NCI-H510A treated with DMSO at 0.1 percent for 48 hours (cell line): ENCODE measurements at places on chromosomes 6 and 20.

GRCh38 chr20:19991854-19992253, 25.3 kb upstream of the NAA20 start:
- DNase-seq = no peak

GRCh38 chr20:57451795-57452661, 60.8 kb downstream of the RBM38 start:
- DNase-seq = no peak

DNA sequence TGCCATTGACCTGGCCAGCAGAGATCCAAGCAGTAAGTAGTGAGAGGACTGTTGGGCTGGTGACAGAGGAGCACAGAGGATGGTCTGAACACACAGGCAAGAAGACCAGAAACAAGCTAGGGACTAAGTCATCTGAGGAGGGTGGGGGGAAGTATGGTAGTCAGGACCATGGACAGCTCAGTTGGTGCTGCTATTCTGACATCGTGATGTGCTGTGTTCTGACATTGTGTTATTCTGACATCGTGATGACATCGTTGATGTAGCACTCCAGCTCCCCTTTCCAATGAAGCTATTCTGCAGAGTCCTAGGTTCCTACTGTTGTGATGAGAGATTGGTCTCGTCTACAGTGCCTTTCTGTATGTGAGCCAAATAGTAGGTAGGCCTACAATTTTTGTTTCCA, 28.7 kb downstream of the CFAP206 start:
- no peak for DNase-seq

DNA sequence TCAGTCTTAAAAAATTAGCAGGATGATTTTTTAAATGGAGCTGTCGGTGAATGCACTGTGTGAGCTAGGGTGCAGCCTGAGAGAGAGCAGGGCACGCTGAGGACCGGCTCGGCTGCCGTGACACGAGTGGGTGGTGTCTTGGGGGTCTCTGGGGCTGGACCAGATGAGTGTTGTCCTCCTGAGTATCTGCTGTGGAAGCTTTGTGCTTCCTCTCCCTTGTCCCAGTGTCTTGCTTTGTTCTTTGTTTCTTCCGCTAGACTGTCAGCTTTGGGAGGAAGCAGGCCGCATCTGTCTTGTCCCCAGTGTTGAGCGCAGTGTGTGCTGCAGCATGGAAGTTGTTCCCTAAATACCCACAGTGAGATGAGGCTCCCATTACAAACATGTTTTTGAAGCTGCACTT, 89.4 kb downstream of the RTN4IP1 start:
- no peak for DNase-seq

GRCh38 chr20:12592756-12593155, 416.0 kb upstream of the SPTLC3 start:
- no peak for DNase-seq

DNA sequence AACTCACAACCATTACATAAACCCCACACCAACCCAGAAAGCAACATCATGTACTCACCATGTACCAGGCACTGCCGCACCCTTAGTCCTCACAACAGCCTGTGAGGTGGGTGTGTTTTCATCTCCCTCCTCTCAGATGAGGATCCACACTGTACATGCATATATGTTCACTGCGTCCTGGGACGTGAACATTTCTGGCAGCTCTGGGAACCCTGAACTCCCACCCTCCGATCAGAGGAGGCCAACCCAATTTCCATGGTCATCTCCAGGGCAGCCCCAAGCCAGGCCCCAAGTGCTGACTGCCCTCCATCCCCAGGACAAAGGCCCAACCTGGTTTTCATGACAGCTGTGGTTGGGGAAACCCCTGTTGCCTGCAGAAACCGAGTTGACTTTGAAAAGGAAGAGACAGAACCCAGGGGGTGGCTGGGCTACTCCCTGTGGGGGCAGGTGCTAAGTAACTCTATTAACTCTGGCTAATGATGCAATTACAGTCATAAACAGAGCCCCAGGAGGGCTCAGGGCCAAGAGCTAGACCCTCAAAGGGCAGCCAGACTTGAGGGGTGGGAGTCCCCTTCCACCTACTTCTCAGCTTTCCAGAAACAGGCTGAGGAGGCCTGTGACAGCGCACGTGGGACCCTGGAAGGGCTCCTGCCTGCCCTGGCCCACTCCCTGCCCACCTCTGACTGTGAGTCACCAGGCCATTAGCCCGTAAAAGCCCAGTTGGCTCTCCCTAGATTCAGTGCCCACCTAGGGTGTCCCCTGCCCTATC, 2.6 kb downstream of the TFEB start:
- no peak for DNase-seq

- no peak for DNase-seq
Observed at GRCh38 chr6:20306491-20306890, 94.2 kb upstream of the MBOAT1 start.

- no peak for DNase-seq
Observed at GRCh38 chr20:50186987-50187402, 3.6 kb upstream of the CEBPB start.

DNA sequence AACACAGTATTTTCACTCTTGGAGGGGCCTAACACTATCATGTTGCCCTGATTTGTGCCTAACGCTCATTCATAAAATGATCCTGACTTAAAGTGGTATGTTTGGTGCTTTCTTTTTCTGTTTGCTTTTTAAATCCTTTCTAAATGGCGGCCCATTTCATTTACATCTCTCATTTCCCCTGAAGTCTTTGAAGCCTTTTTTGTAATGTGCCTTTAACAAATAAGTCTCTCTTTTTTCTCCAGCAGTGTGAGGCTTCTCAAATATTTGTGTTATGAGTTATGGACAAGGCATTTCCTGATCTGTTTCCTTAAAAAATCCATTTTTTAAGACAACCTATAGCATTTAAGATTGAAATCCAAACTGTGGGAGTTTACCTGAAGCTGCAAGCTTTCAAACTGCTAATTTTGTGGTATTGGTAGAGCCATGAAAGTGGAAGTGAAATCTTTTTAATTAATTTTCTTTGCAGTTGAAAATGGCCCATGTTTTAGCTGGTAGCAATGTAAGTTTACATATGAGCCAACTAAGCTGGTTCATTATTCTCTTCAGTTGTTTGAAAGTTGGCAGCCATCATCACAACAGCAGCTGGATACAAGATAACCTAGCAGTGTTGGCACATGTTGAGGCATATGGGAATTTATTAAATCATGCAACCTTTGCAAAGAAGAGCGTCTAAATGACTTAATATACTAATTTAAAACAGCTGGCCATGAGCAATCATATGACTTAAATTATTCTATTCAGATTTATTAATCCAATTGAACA, 469.7 kb downstream of the CDKAL1 start:
- no peak for DNase-seq

GRCh38 chr6:42375007-42375635, 76.6 kb downstream of the TRERF1 start:
- no peak for DNase-seq

DNA sequence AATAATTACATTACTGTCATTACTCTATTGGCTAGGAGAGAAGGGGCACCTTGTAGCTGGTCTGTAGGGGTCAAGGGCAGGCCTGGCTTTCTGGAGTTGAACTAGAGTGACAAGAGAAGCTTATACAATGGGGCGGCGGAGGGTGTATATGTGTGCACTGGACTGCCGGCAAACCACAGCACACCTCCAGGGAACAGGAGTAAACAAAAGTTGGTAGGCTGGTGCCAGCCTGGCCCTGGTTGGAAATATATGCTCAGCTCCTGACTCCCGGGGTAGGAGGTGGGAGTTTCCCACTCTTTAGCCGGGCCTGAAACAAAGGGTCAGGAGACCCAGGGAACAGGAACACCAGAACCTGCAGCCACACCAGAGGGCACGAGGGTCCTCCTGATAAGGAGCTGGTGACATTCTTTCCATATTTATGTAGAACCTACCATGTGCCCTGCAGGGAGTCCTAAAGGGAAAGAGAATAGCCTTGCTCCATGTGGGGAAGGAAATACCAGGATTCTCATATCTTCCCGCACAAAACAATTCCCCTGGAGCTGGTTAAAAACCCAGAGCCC, 5.1 kb downstream of the C6orf132 start:
- no peak for DNase-seq

DNA sequence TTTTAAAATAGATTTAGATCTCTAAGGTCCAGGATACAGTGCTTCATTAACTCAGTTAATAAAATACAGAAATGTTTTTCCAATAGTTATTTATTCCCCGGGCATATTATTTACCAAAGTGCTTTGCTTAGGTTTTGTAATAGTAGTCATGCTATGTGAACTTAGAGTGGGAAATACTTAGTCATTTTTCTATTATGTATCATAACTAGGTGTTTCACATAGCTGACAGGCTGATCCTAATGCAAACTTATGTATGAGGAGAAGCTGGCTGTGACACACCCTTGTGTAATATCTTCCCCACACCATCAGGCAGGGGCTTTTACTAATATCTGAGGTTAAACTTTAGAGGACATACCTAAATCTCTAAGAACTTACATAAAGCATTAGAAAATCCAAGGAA, 277.7 kb upstream of the RIMS1 start:
- no peak for DNase-seq

DNA sequence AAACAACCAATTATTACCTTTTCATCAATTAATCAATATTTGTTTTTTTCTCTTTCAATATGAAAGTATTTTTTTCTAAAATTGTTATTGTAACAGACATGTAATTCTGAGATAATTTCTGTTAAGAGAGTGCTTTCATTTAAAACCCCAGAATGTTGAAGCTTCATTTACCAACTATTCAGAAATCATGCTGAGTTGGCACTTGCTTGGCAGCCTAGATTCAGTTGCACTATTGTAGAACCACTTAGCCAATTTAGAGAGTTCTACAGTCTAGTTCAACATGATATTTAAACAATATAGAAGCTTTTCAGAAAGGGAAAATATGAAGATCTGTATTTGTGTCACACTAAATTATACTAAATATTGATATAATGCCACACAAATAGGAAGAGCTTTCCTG, 56.1 kb upstream of the NKAIN2 start:
- no peak for DNase-seq

GRCh38 chr6:53440336-53440945, 91.7 kb upstream of the ELOVL5 start:
- DNase-seq = no peak

DNA sequence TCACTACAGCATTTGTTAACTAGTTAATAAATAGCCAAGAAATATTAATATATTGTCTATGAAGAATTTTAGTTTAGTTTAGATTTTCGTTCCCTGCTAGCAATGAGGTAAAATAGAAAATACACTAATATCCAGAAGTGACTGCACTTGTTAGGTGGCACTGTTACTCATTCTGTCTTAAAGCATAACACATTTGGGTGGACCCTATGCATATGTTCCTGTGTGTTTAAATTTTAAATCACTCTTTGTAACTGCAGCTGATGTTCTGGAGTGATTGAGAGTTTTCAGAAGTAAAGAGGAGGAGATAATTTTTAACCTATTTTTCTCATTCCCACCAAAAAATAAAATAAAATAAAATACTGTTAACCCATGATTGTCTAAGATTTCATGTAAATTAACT, 73.9 kb upstream of the SOX4 start:
- no peak for DNase-seq

GRCh38 chr6:26232940-26233648, 131.9 kb upstream of the BTN3A2 start:
- DNase-seq = no peak

- DNase-seq = no peak
Observed at GRCh38 chr6:7726416-7727085, 652 bp downstream of the BMP6 start.

DNA sequence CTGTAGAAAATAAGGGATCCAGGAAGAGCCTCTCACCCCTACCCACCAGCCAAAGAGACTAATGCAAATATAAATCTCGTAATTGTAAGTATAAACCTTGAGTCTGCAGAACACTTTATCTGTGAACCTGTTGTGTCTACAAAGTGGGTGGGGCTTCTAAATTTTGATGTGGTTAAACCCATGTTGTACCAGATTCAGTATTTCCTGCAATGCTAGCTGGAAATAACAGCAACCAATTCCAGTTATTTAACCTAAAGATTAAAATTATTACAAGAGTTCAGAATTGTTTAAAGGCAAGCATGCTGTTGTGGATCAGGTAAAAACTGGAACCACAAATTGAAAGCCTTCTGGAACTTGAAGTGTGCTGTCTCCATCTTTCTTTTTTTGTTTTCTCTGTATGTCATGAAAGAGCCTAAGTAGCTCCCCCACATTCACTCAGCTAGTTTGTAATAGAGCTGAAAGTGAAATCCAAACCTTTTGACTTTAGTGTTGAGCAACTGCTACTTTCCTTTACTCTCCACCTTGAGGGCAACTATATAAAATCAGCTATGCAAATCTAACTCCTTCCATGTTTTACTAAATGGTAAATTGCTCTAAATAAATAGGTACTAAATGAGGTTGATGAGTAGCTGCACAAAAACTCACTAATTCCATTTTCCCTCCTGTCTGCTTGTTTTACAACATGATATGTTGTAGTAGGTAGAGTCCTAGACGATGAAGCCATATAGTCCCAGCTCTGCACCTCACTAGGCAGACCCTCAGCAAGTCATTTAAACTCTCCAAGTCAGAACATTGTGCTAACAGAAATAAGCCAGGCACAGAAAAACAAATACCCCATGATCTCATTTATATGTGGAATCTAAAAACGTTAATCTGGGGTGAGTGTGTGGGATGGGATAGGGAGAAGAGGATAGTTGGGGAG, 17.9 kb upstream of the THEMIS start:
- DNase-seq = no peak

GRCh38 chr20:57869291-57869950, 159.6 kb upstream of the PMEPA1 start:
- DNase-seq = no peak

DNA sequence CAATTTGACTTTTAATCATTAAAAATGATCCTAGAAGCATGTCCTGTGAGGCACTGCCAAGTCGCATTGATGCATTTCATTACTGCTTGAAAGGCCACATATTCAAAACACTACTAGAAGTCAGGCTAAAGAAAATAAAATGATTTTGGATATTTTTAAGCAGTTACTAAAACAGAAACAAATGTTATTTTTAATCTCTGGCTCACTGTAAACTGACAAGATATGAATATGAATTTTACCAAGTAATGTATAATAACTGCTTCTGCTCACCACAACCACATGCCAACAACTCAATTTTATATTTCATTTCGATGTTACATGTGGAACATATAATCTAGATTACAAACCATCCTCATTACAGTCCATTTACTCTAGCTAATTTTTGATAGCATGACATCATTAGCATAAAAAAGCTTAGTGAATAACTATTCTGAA, 90.6 kb downstream of the ATXN1 start:
- DNase-seq = no peak

DNA sequence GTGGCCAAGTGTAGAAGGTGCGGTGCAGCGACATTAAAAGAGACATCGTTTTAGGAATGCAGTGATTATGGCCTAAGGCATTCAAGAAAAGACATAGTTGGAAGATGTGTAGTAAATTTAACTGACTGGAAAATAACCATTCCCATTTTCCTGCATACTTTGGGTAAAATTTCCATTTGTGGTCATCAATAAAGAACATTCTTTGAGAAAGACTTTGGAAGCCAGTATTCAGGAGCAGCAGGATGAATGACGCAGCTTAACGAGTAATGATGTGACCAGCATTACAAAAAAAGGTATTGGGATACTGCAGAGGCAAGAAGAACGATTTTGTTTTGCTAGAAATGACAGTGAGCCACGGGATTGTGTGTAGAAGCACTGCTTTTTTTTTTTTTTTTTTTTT, 7.0 kb upstream of the RWDD1 start:
- no peak for DNase-seq

- DNase-seq = no peak
Observed at GRCh38 chr20:20173254-20173653, 120.9 kb downstream of the CFAP61 start.

- DNase-seq = no peak
Observed at GRCh38 chr6:27662769-27663168, 189.9 kb upstream of the ZNF184 start.

GRCh38 chr6:18102783-18103509, 19.5 kb downstream of the NHLRC1 start:
- DNase-seq = no peak

- DNase-seq = no peak
Observed at GRCh38 chr6:139685009-139685408, 310.6 kb upstream of the CITED2 start.
